GOT3 (cell line): ENCODE measurements at places on chromosomes 1 and 21.
A peak's percentile ranks its signal among the peaks of the same experiment; 100 is the strongest.

DNA sequence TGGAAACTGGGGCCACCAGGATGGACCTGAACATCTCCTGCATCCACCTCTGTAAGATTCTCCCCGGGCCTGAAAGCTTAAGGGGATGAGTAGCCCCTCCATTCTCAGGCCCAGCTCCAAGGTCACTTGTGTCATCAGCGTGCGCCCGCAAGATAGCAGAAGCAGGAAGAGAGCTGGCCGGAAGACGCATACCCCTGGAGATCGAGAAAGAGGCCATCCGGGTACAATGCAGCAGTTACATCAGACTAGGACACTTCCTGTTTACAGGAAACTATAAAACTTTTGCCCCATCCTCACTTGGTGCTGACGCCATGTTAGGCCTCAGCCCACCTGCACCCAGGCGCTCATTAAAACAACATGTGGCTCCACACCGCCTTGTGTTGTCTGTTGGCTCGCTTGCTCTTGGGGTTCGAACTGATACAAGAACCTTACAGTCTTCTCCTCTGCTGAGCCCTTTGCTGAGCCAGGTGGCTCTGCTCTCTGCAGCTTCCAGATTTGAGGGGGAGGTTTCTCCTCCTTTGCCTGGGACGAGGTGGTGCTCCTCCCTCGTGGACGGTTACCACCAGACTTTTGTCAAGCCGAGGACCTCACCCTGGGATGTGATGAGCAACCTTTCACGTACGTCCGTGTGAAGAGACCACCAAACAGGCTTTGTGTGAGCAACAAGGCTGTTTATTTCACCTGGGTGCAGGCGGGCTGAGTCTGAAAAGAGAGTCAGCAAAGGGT, 277.5 kb upstream of the C1orf174 start:
- no peak for DNase-seq

- DNase-seq: peak; percentile 36
Measured at GRCh38 chr21:35933466-35933865, 126.9 kb downstream of the SETD4 start.

- no peak for DNase-seq
Measured at GRCh38 chr21:19010996-19011395, 607.4 kb upstream of the TMPRSS15 start.

DNA sequence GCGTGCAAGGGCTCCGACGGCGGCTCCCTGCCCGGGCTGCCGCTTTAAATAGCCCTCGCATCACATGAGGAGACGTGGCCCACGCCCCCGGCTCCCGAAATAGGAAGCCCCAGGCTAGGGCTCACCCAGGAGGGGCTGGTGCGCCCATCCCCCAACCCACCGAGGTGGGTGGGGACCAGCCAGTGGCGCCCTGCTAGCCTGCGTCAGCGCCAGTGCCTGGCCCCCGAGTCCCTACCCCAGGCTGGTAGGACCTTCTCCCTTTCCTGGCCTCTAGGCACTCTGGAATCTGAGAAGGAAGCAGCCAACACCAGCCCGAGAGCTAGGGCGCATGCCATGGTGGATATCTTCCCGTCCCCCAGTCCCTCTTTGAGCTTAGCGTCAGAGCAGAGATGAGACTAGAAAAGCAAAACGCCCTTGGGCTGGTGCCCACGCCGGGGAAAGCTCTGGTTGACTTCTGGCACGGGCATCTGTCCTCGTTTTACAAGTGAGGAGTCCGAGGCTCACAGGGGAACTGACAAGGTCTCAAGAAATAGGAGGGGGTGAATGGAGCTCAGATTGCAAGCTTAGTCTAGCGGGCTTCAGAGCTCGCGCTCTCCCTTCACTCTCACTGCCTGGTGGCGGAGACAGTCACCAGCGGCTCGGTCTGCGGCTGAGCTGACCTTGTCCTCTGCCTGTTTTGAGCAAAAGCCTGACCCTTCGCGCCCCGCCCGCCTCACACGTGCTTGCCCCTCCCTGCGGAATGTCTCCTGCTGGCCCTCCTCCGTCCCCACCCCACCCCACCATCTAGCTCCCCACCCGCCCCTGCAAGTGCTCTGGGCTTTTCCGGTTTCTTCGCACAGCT, at the start of gene FABP3:
TSS of gene FABP3 (minus strand) at position 21 of the 841 bp plus-strand sequence. CDS start 62 bp downstream, outside the sequence.
- DNase-seq: no peak

DNA sequence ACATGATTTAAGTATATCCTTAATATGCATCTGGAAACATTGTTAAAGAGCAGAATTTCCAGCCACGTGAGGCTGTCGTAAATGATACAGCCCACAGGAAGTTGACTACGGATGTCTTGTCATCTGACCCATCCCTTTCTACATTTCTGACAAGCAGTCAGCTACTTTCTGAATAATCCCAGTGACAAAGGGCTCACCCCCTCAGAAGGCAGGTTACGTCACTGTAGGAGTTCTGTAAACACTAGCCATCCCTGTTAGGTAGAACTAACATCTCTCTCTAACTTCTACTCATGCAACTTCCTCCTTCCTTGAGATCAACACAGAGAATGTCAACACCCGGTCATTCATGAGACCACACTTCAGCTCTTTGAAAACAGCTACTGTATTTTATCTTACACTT, 259.2 kb downstream of the GREM2 start:
- no peak for DNase-seq

- DNase-seq: no peak
Measured at GRCh38 chr1:218380125-218380977, 35.2 kb downstream of the TGFB2 start.

DNA sequence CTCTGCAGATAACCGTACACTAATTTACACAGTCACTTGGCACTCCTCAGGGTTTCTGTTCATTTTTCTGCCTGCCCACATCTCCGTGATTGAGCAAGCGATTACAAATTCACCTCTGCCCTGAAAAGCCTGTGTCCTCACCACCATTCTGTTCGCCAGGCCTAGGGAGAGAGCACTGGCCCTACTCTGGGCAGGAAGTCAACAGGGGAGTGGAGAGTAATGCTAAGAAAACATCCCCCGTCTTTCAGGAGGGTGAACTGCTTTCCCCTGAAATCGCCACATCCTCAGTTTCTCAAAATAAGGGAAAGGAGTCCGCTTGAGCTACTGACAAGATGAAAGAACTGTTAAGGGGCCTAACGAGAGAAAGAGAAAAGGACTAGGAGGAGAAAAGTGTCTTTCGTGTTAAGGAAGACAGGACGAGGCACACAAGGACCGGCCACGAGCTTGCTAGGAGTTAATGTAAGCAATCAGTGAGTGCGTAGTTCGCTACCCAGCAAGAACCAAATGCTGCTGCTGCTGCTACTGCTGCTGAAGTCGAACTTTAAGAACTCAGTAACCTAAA, 632 bp downstream of the PEX19 start:
- DNase-seq: no peak

GRCh38 chr1:48767975-48768510, 8.6 kb downstream of the BEND5 start:
- DNase-seq: no peak

GRCh38 chr1:232599178-232600041, 30.5 kb downstream of the SIPA1L2 start:
- no peak for DNase-seq

DNA sequence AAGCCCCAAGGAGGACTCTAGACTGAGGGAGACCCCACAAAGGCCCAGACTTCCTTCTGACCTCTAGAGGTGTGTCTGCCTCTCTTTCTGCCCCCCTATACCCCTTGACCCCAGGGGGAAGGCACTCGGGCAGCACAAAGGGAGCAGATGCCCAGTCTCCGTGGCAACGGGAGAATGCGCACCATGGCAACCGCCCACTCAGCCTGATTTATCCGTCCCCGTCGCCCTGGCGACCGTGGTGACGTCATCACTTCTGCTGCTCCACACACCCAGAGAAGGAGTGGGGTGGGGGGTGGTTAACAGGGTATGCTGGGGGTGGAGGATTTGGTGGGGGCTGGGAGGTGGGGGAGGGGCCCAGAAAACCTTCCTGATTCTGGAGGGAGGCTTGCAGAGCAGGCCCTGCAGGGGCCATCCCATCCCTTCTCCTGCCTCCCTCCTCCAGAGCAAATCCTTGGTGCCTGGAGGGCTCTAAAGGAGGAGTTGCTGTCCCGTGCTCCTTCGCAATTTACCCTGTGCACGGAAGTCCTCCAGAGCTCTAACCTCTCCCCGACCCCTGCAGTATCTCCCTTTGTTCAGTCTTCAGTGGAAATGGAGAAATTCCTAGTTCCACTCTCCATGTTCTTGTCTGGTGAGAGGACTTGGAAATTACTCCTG, 6.3 kb downstream of the CELF3 start:
- no peak for DNase-seq

- no peak for DNase-seq
Measured at GRCh38 chr21:37513383-37513782, 146.8 kb downstream of the DYRK1A start.

- DNase-seq: no peak
Measured at GRCh38 chr1:110161165-110161564, 10.9 kb downstream of the SLC6A17 start.

- DNase-seq: no peak
Measured at GRCh38 chr1:31036749-31037500, 28.6 kb downstream of the PUM1 start.

- DNase-seq: no peak
Measured at GRCh38 chr1:19477284-19478249, 7.8 kb downstream of the CAPZB start.

DNA sequence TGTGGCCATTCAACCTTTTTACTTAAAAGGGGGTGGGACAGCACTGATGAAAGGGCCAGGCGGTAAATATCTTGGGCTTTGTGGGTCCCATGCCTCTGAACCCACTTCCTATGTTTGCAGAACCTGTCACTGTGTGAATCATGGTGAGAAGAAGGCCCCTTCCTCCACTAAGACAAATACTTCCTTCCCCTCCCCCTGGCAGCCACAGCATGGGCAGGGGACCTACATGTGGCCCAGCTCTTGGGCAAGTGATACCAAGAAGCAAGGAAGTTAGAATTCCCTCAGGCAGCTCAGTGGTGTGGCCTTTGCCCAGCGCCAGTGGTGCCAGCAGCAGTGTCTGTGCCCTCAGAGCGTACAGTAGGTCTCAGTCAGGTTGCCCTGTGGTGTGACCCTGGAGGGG, 168.6 kb downstream of the TRIM33 start:
- no peak for DNase-seq

DNA sequence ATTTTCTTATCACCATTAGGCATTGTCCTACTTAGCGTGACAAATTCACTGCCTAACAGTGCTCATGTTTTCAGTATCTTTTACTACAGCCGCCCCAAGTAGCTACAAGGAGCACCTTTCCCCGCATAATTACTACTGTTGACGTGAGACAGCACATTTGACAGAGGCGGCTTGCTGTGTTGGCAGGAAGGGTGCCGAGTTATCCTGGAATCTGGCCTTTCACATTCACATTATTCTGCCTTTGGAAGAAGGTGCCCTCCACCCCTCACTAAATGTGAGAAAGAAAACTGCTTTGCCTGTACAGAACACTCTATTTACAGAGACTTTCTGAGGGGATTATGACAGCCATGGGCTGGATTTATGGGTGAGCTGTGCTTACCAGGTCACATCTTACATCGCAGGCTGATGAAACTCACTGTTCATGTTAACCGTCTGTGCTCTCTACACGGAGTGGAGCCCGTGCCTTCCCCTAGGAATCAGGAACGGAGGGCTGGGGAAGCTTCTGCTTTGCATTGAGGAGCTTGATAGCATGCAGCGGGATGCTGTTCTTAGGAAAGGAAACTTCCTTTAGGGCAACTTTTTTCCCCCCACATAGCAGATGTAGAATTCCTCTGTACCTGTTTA, 148.0 kb upstream of the ZRANB2 start:
- no peak for DNase-seq

- no peak for DNase-seq
Measured at GRCh38 chr21:32951041-32951440, 74.7 kb upstream of the OLIG2 start.

DNA sequence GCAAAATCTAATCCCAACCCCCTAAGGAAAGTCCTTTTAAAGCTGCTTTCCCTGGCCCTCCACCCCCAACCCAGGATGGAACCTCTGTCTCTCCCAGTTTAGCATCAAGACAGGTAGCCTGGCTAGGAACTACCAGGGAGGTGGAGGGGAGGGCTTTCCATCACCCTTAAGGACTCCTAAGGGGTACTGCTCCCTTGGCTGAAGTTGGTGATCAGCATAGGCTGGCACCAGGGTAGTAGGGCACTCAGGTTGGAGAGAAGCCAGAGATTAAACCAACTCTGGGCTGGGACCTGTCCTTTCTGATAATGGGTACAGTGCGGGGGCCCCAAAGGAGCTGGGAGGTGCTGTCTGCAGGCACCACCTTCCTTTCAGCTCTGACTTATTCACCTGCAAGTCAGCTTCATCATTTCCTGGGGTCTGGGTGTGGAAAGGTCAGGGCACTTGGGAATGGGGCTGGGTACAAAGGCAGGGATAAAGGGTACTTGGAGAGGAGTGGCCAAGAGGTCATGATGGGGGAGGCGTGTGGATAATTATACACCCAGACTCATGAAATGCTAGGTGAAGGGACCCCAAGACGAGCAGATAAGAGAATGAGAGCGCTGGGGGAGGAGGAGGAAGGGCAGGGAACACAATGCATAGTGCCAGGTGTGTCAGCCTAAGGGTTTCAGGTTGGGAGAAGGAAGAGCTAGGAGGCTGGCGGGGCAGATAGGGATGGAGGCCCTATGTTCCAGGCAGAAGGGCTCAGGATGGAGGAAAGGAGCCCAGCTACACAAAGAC, 1.2 kb downstream of the ARHGEF2 start:
- DNase-seq: no peak

- no peak for DNase-seq
Measured at GRCh38 chr21:16468184-16468583, 738.4 kb downstream of the USP25 start.

- no peak for DNase-seq
Measured at GRCh38 chr21:43903451-43904091, 38.5 kb downstream of the AGPAT3 start.

DNA sequence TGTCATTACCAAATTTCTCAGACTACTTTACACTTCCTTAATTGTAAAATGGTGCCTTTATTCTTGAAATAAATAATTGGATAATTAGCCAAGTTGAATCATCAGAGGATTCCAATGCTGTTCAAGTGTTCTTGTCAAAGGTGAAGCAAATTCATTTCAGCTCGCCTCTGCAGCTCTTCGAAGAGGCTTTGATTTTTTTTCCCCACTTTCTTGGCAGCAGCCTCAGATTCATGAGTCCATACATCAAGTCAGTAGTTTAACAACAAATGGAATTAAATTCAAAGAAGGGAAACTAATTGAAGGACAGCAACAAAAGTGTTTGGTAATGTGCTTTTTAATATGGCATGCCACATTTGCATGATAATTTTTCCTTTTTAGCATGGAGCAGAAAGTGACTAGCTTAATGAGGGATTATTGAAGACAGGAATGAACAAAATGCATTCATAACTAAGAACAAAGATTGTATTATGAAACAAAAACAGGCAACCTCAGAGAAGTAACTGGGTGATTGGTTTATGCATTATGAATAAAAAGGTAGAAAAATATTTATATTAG, 239.0 kb downstream of the USH2A start:
- no peak for DNase-seq

DNA sequence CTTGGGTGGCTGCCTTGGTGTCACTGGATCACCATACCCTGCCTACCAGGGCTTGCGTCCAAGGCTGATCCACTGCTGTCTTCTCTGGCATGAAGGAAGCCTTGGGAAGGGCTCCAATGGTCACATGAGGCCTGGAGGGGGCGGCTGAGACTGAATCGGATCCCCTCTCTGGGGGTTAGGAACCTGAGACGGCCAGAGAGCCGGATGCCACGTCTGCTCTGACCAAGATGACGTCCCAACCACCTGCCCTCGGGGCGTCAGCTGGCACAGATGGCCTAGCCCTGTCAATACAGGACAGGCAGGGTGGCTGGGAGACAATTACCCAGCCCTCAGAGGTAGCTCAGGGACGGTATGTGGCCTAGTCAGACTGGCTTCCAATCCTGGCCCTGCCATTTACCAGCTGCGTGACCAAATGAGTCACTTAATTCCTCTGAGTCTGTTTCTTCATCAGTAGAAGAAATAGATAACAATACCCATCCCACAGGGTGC, 5.4 kb downstream of the TRIM62 start:
- no peak for DNase-seq

GRCh38 chr1:113868387-113869083, 3.0 kb downstream of the PTPN22 start:
- DNase-seq: no peak
